ENCODE measurements at places on chromosomes 11 and 22.

DNA sequence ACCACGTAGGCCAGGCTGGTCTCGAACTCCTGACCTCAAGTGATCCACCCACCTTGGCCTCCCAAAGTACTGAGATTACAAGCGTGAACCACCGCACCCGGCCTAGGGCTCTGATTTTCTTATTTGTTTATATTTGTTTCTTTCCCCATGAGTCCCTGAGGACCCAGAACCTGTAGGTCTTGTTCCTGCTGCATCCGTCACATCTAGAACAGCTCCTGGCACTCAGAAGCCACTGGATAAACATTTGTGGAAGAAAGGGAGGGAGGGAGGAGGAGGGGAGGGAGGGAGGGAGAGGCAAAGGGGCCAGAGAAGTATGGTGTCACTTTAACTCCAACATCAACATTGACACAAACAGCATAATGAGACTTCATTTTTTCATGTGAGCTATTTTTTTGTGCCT is 67.7 kb downstream of the CELSR1 start:
- no peak for DNase-seq

GRCh38 chr11:120520091-120520822 is 8.7 kb downstream of the GRIK4 start:
- no peak for DNase-seq

GRCh38 chr11:96228473-96228891 is 114.5 kb downstream of the MAML2 start:
- no peak for DNase-seq

- DNase-seq: no peak
These were observed 3.0 kb downstream of the TSPAN18 start for GRCh38 chr11:44729713-44730112.

DNA sequence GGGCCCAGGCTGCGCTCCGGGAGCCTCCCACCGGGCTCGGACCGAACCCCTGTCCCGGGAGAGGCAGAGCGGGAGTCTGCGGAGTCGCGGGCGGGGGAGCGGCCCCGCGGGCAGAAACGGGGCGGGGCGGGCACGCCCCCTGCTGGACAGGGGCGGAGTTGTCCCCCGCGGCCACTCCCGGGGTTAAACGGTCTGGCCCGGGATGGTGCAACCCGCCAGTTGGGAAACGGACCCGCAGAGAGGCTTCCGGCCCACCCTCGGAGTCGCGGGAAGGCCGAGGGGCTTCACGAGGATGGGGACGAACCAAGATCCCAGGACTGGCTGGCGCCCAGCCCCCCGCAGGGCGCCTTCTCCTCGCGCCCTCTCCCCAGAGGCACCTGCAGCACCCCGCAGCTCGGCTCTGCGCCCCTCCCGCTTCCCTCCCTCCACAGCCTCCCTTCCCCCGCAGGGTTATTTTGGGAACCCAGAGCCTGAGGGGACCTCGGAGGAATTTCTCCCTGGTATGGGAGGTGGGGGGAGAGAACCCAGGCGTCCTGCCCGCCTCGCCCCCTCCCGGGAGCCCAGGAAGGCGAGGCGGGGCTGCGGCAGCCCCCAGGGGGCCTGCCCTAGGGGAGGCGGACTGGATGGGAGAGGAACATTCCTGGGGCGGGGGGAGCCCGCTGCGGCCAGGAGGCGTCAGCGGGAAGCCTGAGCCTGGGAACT is 902 bp downstream of the RASGRP2 start:
- peak; percentile 60 for DNase-seq

GRCh38 chr11:124160986-124161385 is 22.2 kb upstream of the OR10D3 start:
- no peak for DNase-seq

GRCh38 chr11:119709638-119710346 is 19.2 kb downstream of the NECTIN1 start:
- DNase-seq: no peak

GRCh38 chr11:128300785-128301184 is 286.6 kb downstream of the ETS1 start:
- no peak for DNase-seq

DNA sequence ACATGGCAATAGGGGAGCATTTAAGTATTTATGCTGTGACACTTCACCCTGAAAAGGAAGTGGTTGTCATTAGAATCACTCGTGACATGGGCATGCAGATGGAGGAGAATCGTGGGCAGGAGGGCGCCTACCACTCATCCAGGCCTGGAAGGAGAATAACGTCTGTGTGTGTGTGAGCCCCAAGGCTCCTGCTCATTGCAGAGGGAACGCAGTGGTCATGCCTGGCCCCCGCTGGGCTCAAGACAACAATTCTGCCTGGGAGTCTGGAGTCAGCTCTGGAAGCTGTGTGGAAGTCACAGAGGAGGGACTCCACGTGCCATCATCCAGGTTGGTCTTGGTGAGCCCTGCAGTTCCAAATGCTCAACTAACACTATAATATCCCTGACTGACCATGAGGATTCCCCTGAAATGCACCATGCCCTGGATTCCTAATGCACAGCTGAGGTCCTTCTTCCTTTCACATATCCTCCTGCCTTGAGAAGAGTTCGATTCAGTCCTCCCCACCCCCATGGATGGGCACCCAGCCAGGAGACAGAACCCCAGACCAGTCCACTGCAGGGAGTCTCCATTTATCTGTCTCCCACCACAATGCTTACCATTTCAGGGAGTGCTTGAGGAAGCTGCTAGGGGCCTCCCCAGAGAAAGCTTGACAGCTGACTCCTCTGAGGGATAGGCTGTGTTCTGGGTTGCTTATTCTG is 446.9 kb upstream of the B3GAT1 start:
- DNase-seq: no peak

DNA sequence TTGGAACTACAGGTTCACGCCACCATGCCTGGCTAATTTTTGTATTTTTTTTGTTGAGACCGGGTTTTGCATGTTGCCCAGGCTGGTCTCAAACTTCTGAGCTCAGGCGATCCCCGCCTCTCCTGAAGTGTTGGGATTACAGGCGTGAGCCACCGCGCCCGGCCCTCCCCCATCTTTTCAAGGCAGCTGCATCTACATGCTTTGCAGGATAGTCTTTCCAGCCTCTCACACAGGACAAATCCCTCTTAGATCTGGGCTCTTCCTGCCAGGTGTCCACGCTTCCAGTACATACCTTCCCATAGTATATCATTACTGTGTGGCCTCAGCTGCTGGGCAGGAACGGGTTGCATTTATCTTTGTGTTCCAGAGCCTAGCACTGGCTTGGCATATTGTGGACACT is 49.7 kb downstream of the C11orf96 start:
- no peak for DNase-seq

GRCh38 chr11:72569966-72570892 is 104.0 kb downstream of the PDE2A start:
- no peak for DNase-seq

GRCh38 chr11:57546869-57547475 is 9.6 kb downstream of the SMTNL1 start:
- no peak for DNase-seq

GRCh38 chr22:42078469-42079318 is 806 bp upstream of the SMDT1 start:
- no peak for DNase-seq

- DNase-seq: no peak
These were observed 99.3 kb upstream of the SESN3 start for GRCh38 chr11:95330302-95330701.

- DNase-seq: no peak
These were observed 48.4 kb downstream of the CD6 start for GRCh38 chr11:61019832-61020405.

DNA sequence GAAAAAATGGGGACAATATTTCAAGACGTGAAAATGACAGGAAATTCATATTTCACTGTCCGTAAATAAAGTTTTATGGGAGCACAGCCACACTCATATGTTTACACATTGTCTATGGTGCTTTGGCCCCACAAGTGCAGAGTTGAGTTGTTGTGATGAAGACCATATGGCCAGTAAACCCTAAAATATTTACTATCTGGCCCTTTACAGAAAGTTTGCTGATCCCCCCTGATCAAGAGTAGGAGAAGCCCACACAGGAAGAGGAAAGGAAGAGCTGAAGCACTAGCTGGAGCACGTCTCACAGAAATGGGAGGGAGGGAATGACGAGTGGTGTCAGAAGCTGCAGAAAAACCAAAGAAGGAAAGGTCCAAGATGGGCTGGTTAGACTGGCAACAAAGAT is 78.8 kb downstream of the TNRC6B start:
- no peak for DNase-seq

- DNase-seq: peak; percentile 69
These were observed 5.9 kb downstream of the CENPM start for GRCh38 chr22:41940832-41941765.

- no peak for DNase-seq
These were observed 1.2 kb downstream of the DYNC2H1 start for GRCh38 chr11:103110391-103110790.

DNA sequence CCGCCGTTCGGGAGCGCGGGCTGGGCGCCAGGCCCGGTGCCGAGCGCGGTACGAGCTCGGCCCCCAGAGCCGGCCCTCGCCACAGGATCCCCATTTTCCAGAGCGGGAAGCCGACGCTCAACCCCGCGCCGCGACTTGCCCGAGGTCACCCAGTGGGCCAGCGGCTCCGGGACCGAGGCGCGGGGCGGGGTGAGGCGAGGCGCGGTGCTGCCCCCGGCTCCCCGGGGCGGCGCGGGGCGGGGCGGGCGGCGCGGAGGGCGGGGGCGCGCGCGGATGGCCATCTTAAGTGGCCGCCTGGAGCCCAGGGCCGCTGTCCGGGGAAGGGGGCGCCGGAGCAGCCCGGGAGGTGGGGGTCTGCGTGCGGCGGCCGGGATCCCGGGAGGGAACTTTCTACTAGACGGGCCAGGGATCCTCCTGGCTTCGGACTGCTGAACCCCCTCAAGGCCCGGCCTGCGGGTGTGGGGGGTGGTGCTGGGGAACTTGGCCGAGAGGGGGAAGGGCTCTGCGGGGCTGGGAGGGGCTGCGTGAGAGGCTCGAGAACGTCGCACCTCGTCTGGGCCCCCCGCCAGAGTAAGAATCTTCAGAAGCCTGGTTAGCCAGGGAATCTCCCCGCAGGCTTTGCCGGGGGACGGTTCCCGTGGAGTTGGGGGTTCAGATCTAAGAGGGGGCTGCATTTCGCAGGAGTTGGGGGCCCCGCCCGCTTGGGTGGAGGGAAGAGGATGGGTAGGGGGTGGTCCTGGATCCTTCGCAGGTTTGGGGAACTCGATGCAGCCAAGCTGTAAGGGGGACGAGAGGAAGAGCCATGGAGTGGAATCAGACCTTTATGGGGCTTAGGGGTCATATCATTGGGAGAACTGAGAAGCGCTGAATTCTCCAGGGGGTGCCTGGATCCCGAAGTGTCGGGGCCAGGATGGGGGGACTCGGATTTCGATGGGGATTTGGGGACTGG is 678 bp upstream of the INPPL1 start:
- peak; percentile 26 for DNase-seq

GRCh38 chr11:117852309-117852708 is 24.1 kb downstream of the FXYD6 start:
- no peak for DNase-seq

DNA sequence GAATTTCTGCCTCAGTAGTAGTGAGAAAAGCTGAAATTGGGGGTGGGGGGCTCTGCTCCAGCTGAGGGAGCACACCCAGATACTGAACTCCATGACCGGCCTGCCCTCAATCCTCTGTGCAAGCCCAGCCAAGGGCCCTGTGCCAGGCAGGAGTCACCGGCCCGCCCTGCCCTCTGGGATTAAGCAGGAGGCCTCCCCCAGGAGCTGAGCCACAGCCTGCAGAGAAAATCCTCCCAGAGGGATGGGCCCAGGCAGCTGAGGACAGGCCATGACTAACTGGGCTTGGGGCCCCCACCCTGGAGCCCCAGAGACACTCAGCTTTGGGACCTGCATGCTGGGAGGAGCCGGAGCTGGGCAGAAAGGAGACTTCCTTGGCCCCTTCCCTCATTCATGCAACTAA is 48.8 kb downstream of the MN1 start:
- DNase-seq: no peak

GRCh38 chr11:112211536-112211935 is 14.7 kb upstream of the PTS start:
- DNase-seq: no peak

DNA sequence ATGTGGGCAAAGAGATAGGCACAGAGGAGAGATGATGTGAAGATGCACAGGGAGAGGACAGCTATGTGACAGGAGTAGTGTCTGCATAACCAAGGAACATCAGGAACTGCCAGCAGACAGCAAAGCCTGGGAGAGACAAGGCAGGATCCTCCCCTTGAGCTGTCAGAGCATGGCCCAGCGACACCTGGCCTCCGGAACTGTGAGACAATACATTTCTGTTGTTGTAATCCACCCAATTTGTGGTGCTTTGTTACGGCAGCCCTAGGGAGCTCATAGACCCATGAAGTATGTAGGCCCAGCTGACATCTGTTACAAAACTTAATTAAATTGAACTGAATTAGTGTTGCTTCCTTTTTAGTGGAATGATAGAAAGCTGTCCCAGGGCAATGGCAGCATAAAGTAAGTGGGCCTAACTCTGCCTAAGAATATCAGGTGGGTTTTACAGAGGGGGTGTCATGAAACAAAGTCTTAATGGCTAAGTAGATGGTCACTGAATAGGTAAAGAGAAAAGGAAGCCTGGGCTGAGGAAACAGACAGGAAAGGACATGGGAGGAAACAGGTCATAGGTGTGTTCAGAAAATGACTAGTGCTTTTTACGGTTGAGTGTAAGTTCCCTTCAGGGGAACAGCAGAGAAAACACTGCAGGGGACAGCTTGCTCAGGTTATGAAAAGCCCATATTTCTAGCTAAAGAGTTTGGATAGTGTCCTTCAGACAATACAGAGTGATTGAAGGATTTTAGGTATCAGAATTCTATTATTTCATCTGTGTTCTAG is 24.8 kb downstream of the RASSF10 start:
- no peak for DNase-seq

- DNase-seq: no peak
These were observed 27.8 kb upstream of the ZNRF3 start for GRCh38 chr22:28855355-28856094.

DNA sequence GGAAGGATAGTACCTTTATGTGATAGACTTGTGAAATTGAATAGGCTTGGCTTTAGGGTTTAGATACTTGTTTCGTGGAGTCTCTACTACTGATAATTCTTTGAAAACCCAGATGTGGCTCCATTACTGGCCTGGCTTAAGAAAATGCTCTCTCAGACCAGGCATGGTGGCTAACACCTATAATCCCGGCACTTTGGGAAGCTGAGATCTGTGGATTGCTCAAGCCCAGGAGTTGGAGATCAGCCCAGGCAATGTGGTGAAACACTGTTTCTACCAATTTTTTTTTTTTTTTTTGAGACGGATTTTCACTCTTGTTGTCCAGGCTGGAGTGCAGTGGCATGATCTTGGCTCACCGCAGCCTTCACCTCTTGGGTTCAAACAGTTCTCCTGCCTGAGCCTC is 40.9 kb downstream of the ATG13 start:
- no peak for DNase-seq

- no peak for DNase-seq
These were observed 1.3 kb upstream of the LPXN start for GRCh38 chr11:58576887-58577471.

GRCh38 chr11:106420048-106420665 is 342.7 kb downstream of the AASDHPPT start:
- no peak for DNase-seq
